ENCODE measurements at places on chromosomes 2 and 18.

- no peak for DNase-seq
Observed at GRCh38 chr2:186903216-186903615, 54.2 kb upstream of the ZSWIM2 start.

DNA sequence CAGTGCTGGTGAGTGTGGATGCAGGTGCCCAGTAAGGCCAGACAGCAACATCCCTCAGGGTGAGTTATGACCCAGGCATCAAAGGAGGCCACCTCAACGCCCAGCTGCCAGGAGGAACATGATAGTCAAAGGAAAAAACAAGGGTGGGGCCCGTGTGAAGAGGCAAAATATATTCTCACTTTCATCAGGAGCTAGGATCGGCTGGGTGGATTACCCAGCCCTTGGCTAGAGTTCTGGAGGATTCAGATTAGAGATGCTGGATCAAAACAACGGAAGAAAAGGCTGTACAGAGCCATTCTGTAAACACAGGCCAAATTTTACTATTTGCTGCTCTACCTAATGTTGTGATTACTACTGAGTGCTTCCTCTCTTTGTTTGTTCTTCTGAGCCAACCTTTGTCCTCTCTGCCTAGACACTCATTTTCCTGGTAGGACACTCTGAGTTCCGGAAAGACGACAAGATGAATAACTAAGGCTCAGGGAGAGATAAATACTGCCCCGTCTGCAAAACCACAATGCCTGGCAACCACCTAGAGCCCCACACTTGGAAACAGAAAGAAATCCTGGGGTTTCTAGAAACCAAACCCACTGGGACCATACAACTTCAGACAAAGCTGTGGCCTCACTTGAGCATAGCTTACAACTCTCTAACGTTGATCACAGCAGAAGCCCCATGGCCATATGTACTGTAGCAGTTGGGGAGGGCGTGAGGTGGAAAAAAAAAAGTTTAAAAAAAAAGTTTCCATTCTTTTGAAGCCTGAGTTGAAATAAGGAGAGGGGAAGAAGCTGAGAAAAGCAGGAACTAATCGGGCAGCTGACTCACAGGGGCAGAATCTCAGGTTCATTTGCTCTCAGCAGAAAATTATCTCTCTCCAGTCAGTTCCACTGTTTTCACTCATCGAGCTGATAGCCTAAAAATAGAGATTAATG lies 17.8 kb upstream of the PMAIP1 start:
- DNase-seq, result no peak

DNA sequence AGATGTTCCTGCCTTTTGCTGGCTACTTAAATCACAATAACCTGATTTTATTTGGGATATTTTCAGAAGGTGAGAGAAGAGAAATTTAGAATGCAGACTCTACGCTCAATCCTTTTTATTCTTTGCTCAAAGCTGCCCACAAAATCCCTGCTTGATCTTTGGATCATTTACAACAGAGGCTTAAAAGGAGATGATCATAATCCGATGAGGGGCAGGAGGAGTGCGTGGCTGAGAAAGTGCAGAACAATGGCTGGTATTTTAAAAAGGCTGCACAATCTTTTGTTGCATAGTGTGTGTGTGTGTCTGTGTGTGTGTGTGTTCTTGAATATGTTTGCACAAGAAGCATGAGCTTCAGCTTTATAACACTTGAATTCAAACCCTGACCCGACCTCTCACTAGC lies 256.3 kb upstream of the MYT1L start:
- DNase-seq, result no peak

GRCh38 chr2:198073253-198073652 lies 268.9 kb downstream of the PLCL1 start:
- DNase-seq, result no peak

DNA sequence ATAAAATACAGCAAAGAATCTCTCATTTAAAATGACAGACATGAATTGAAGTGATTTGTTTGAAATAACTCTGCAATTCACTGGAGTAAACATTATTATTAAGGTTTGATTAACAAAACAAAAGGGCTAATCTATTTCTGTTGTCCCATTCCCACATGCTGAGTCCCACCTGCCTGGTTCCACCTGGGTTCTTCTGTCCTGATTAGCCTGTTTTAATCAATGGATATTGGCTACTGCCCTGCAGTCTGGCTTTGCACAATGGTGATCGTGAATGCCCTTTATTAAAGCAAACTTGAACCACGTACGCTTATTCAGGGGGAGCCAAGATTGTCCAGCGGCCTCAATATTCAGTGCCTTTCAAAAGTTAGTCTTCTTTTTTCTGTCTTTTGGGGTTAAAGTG lies 72.8 kb upstream of the CDH19 start:
- DNase-seq, result no peak

- DNase-seq, result no peak
Observed at GRCh38 chr2:70104231-70105111, 17.2 kb downstream of the PCBP1 start.

- no peak for DNase-seq
Observed at GRCh38 chr2:76930056-76930744, 592.0 kb downstream of the LRRTM4 start.

GRCh38 chr2:26840937-26841610 lies 6.9 kb upstream of the DPYSL5 start:
- DNase-seq, result no peak

Data from germinal center (tissue), 1 donor.